AML-193 (cell line): ENCODE measurements at places on chromosomes 2 and 18.

DNA sequence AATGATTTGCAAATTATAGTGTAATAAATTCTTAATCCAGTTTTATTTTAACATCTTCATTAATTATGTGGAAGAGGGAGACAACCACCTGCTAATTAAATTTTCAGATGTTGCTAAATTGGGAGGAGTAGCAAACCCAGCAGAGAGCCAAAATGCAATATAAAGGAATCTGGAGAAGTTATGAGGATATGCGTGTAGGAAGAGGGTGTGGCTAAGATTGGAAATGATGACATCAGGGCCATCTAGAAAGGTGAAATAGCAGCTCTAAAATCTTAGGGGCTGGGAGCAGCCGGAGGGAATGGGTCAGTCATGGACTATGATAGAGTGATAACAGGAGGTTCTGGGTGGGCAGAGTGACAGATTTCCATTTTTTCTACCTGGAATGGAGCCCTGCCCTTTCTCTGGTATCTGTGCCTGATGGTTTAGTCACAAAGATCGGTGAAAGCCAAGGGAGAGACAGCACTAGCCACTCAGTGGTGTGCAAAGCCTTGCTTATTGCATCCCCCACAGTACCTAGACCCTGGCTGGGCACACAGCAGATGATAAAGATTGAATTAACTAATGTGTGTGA, 379.2 kb upstream of the CELF4 start:
- no peak for DNase-seq

GRCh38 chr2:233471291-233472035, 95.1 kb downstream of the USP40 start:
- no peak for DNase-seq

- DNase-seq: no peak
These were observed 17.8 kb upstream of the BMP10 start for GRCh38 chr2:68889021-68889420.

GRCh38 chr2:171999161-171999560, 592 bp upstream of the METAP1D start:
- DNase-seq: peak; percentile 15

DNA sequence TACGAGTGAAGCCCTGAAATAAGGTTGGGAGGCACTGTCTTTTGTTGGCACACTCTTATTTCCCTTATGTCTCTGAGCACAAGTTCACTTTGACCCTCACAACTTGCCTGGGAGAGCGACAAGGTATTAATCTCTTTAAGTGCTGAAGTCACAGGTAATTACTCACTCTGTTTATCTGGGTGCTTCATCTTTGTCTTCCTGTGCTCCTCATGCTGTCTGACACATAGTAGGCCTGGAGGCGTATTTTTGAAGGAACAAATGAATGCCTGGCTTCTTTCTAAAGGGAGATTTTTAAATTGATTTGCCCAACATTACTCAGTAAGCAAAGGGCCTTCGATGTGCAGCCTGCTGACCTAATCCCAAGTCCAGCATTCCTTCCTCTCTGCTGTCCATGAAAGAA, 507.1 kb upstream of the TNP1 start:
- no peak for DNase-seq

- DNase-seq: no peak
These were observed 365.7 kb upstream of the FANCL start for GRCh38 chr2:58606799-58607198.
